ENCODE measurements at places on chromosomes 1 and 21.

- peak; percentile 45 for DNase-seq
These were observed 176.5 kb downstream of the PBX1 start for GRCh38 chr1:164735315-164736052.

- no peak for DNase-seq
These were observed 116.9 kb upstream of the TIAM1 start for GRCh38 chr21:31460980-31461379.

DNA sequence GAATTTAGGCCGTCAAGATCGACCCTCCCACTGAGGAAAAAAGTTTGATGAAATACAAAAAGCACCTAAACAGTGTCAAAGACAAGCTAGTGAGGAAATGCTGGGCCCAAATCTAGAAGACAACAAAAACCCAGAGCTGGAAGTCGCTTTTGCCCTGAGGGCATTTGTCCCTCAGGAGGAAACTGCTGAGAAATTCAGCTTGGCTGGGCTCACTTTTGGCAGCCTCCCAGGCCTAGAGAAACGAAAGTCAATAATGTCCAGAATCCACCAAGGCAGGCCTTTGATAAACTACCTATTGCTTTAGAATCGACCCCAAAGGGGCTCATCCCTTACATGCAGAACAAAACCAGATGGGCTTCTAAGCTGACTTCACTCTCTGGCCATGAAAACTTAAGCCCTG, 38.9 kb downstream of the SYT2 start:
- no peak for DNase-seq

GRCh38 chr1:116356067-116356466, 17.0 kb upstream of the ATP1A1 start:
- DNase-seq, result no peak

DNA sequence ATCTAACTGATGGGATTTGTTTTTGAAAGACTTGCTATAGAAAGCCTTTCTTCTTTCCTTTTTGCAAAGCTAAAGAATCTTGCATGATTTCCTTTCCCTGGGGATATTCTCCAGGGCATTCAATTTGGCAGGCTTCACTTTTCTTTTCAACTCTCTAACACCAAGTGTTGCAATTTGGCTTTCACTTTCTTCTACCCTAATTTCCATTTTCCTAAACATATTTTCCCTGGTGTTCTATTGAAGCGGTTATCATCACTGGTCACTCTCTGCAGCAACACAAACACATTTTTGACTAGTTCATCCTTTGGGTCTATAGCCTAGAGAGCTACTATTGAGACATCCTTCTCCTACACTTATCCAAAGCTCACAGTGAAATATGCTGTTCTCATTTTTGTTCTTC, 424.5 kb downstream of the NEGR1 start:
- DNase-seq, result no peak

- DNase-seq, result no peak
These were observed 88.7 kb downstream of the TENT5C start for GRCh38 chr1:117694543-117694942.

DNA sequence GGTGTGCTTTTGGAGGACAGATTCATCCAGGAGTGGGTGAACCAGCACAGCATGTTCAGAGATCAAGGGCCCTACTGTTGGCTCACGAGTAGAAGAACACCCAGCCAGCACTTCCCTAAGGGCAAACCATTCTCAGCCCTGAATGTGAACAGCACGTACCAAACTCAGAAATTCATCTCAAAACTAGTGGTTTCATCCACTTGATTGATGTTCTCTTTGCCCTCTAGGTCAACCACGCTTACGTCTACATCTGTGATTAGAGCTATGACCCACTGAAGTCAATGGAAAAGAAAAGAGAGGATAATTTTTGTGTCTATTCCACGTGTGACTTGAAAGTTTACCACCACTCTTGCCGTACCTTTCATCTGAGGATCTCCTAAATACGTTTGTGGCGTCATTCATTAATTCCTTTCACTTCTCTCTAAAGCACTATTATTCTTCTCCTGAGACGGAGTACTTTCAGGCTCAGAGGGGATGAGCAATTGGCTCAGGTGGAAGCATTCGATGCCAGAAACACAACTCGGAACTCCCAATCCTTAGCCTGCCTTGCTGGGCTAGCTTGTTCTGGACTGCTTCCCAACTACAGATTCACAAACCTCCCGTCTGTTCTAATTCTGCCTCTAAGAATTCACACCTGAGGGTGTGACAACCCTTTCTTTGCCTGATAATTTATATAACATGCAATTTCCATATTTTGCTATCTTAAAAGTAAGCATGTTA, 57.3 kb upstream of the HIVEP3 start:
- no peak for DNase-seq

DNA sequence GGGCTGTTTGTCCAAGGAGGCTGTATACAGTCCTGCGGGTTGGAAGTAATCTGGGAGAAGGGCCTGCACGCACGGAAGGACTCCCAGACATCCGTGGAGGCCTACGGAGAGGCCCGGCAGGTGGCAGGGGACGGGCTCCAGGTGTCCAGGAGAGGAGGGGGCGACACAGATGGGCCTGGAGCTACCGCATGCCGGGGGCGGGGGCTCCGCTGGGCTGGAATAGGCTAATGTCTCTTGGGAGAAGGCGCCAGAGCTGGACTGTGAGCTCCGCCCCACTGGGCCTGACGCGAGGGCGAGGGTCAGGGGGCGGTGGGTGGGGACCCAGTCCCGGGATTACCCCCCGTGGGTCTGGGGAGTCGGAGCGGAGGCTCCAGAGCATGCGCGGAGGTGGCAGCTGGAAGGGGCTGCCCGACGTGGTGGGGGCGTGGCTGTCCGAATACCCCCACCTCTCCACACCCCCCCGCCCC, 659 bp downstream of the AGO1 start:
- DNase-seq, result no peak

- DNase-seq, result no peak
These were observed 14.6 kb upstream of the LMO4 start for GRCh38 chr1:87314091-87314490.

- DNase-seq, result no peak
These were observed 86.7 kb upstream of the PTBP2 start for GRCh38 chr1:96634883-96635282.

DNA sequence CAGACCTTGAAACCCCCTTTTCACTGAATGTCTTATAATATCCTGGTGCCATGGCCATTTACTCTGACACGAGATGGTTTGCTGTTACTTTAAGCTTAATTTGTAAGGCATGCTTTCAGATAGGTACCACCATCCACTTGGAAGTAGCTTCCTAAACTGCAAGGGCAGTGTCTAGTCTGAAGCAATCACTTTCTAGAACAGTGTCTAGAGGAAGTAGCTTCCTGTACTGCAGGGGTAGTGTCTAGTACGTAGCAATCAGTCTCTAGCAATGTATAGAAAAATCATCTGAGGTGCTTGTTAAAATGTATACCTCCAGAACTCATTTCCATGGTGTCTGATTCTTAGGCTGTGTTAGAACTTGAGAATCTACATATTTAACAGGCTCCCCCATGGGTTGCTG, 42.5 kb downstream of the ZBTB40 start:
- DNase-seq, result no peak

- no peak for DNase-seq
These were observed 406 bp downstream of the HTR1D start for GRCh38 chr1:23216771-23217420.

- DNase-seq, result no peak
These were observed 7.7 kb upstream of the MPZL1 start for GRCh38 chr1:167714098-167714438.

DNA sequence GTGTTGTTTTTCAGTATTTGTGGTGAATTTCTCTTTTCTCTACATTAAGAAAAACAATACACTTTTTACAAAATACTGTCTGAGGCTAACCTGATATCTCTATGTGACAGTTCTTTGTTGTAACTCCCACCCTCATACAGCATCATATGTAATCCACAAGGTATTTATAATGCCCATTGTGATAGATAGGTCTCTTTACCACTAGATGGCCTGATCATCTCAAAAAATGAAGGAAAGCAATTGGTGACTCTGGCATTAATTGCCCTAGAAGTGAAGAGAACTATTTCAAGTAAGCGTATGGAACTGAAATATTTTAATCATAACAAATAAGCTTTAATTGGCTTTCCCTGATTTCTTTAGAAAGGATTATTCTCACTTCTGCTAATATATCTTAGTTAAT, 36.2 kb upstream of the HFM1 start:
- DNase-seq, result peak; percentile 34

All from HT-29 (cell line).